ENCODE measurements at places on chromosomes 5 and 9.

DNA sequence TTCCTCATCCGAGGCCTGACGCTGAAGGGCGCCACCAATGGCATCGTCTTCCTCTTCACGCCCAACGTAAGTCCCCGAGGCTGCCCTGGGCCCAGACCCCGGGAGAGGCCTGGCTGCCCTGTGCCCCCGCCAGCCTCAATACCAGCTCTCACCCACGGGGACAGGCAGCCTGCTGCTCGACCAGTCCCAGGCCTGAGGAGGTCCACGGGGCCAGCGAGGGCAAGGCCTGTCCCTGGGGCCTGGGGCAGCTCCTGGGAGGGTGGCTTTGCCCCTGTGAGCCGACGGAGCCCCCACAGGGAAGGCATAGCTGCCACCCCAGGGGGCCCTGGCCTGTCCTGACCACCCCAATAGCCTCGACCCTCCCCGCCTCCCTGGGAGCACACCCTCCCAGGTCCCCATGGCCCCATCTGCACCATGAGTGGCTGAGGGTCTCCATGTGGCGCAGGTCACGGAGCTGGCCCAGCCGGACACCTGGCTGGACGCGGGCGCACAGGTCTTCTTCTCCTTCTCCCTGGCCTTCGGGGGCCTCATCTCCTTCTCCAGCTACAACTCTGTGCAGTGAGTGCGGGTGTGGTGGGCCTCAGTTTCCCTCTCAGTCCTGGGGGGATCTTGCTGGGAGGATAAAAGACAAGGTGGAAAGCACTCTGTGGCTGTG lies 11.5 kb upstream of the SLC6A18 start:
- no peak for DNase-seq

- DNase-seq = no peak
These were observed 410.3 kb upstream of the PRR16 start for GRCh38 chr5:120053841-120054240.

DNA sequence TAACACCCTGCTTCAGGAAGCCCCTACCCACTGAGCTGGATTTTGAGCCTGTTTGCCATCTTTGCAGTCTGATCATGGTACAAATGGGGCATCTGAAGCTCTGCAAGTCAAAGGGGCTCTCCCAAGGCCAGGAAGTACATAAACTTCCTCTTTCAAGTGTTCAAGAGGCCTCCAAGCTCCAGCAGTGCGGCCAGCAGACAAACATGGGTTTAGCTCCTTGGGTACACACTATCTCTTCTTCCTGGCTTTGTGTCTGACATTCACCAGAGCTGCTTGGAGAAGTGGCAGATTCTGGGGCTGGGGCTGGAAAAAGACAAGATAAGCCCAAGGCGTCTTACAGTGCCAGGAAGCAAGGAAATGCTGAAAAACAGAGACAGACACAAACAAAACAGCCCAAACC lies 34.1 kb downstream of the LAMC3 start:
- DNase-seq = no peak

DNA sequence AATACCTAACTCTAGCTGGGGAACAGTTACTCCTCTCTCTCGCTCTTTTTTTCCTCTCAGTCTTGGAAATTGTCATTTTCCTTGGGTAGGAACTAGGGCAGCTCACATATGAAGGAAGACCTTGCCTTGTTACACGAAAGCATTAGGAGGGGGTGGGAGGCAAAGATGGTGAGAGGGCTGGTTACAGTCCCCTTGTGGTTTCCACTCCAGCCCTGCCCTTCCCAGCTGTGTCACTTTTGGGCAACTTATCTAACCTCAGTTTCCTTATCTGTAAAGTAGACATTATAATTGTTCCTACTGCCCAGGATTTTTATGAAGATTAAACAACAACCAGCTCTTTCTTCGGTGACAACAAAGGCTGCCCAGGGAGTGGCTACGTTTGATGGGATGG lies 196.2 kb upstream of the CLINT1 start:
- DNase-seq = no peak

GRCh38 chr5:180590543-180591310 lies 572 bp downstream of the SCGB3A1 start:
- DNase-seq = no peak

DNA sequence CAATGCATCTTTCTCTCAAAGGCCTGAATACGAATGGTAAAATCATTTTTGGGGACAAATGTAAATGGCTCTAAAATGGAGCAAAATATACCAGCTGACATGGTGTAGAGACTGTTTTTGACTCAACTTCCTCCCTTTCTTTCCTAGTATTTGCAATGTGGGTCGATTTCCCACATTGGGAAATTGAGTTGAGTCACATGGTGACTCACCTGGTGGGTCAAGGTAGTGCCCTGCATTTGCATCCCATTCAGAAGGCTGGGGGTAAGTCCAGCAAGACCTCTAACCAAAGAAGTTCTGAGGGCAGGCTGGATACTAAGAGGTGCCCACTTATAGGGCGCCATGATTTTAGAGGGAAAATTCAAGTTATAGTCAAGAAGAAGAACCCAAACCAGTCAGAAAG lies 179.6 kb upstream of the MPDZ start:
- DNase-seq = no peak

- no peak for DNase-seq
These were observed 13.4 kb downstream of the ADAM19 start for GRCh38 chr5:157562111-157562581.

DNA sequence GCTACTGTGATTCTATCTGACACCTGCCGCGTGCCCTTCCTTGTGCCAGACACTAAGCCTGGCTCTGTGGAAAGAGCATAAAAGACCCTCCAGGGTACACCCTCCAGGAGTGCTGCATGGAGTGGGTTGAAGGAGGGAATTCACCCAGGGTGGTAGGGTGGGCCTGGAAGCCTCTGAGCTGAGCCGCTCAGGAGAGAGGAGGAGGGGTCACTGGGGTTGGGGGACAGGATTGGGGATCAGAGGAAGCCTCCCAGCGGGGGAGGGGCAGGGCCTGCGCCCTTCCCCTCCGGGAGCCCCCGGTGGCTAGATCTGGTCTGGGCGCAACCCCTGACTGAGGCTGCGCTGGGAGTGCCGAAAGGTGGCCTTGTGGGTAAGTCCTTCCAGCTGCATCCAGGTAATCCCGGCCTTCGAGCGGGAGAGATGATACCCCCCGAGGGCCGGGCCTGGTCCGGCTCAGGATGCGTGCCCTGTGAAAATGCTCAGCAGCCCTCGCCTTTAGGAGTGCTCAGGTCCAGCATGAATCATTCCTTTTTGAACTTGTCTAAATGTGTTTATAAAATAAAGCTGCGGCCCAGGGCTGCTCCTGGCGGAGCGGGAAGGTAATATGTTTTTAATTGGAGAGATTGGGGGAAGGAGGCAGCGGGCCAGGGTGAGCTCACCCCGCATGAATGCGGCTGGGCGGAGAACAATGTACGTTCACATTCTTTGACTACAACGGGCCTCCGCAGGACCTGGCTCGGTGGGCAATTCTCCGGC lies 118.1 kb upstream of the SMIM23 start:
- no peak for DNase-seq

GRCh38 chr5:14983666-14984441 lies 112.3 kb upstream of the ANKH start:
- no peak for DNase-seq

- no peak for DNase-seq
These were observed 562.8 kb downstream of the PDE4D start for GRCh38 chr5:59330680-59331079.

- no peak for DNase-seq
These were observed 257.8 kb upstream of the TARS1 start for GRCh38 chr5:33182986-33183385.

DNA sequence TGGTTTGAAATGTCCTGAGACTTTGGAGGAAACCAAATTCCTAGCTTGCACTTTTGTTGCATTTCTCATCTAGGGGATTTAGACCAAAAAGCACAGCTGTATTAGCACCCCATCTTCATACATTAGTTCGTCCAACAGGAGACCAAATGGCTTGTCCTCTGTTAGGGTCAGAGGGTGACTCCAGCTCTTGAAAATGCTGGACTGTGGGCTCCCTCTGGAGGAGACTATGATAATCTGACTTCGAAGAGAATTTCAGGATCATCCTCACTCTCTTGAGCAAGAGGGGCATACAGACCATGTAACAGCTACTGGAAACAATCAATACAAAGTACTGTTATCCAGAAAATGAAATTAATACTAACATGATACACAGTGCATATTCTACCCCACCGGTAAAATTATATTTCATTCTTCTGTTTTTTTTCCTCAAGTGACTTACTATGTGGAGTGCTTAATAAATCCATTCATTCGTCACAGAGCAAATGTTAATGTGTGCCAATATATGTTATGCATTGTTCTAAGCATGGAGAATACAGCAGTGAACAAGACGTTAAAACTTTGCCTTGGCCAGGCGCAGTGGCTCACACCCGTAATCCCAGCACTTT lies 63.7 kb upstream of the PPP2CA start:
- peak; percentile 41 for DNase-seq

GRCh38 chr5:36367524-36367923 lies 65.8 kb upstream of the RANBP3L start:
- no peak for DNase-seq

DNA sequence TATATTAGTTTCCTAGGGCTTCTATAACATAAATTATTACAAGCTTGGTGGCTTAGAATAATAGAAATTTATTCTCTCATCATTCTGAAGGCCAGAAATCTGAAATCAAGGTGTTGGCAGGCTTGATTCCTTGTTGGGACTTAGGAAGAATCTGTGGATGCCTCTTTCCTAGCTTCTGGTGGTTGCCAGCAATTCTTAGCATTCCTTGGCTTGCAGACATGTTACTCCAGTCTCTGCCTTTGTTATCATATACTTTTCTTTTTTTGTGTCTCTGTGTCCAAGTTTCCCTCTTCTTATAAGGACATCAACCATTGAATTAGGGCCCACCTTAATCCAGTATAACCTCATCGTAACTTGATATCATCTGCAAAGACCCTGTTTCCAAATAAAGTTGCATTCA lies 31.4 kb downstream of the CTNNA1 start:
- no peak for DNase-seq

GRCh38 chr9:111920531-111920930 lies 23.9 kb downstream of the UGCG start:
- DNase-seq = no peak

- no peak for DNase-seq
These were observed 5.1 kb upstream of the EGR1 start for GRCh38 chr5:138460032-138460693.

- DNase-seq = no peak
These were observed 36.1 kb upstream of the JADE2 start for GRCh38 chr5:134489227-134489944.

DNA sequence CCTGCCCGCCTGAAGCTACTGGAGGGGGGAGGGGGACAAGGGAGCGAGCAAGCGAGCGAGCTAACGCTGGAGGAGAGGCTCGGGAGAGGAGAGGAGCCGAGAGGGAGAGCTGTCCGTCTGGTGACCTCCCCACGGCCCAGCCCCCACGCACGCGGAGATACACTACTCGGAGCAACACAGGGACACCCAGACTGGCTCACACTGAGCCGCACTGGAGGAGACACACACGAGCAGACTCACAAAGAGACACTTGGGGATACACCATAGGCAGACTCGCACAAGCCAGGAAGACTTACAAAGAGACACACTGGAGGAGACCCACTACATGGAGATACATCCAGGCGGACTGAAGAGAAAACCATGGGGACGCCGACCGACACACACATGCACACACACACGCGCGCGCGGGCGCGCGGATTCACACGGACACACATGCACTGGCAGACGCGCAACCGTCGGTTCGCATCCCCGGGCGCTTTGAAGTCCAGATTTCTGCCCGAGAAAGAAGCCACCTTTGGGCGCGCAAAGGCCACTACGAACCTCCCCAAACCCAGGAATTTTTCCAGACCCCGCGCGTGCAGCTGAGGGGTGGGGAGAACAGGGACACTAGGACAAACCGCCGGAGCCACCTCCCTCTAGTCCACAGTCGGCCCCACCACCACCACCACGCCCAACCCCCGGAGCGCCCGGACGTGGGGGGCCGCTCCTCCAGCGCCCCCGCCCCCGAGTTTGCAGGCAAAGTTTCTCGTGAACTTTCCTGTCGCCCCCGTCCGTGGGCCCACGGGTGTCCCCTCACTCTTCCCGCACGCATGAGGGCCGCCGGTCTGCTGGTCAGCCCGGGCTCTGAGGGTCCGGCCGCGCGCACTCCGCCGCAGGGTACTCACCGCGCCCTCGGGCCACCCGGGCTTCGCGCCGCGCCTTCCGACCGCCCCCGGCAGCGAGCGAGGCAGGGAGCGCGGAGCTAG lies 571 bp downstream of the CNTFR start:
- DNase-seq = no peak

GRCh38 chr5:125317536-125317995 lies 571.1 kb upstream of the ZNF608 start:
- no peak for DNase-seq

- no peak for DNase-seq
These were observed 65.6 kb downstream of the TEX10 start for GRCh38 chr9:100287186-100287585.

DNA sequence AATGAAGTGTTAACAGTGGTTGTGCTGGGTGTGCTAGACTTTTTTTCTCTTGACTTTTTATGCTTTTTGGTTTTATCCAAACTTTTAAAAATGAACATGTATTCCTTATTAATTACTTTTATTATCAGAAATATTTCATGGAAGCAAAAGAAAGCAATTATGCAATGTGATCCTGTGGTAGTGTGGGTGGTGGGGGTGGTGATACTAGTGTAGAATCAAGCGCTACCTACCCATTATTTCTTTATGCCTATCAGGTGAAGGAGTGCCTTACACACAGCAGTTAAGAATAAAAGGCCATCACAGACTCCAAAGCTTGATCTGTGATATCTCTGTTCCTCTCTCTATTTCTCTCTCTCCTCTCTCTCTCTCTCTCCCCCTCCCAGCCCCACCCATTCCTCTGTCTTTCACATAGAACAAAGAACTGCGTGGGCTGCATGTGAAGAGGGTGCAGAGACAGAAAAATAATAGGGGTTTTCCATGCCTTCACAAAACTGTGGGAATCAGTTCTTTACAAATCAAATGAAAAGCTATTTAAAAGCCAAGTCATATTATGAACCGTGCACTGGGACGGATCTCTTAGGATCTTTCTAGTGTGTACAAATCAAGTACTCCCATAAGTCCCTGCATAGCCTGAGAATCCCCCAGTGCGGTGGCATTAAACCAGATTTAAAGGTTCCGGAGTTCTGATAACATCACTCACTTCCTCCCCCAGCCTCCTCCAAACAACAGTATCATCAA lies 351.2 kb downstream of the RAB3C start:
- DNase-seq = peak; percentile 22

- DNase-seq = peak; percentile 75
These were observed 14.1 kb downstream of the SEMA4D start for GRCh38 chr9:89483592-89484474.

DNA sequence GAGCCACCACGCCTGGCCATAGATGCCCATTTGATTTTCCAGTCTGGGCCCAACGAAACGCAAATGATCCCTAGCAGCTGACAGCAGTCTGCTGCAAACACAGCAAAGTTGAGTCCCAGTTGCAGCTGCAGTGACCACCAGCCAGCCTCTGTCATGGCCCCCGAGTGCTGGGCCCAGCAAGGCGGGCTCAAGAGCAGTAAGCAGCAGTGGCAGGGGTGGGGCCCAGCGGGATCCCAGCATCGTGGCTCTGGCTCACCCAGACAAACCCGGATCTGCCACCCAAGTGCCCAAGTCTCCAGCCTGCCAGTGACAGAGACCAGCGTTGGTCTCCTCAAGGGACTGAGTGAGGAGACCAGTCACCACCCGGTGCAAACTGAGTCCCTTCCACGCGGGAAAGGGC lies 6.9 kb upstream of the LTC4S start:
- no peak for DNase-seq

GRCh38 chr5:80082281-80082680 lies 47.1 kb downstream of the THBS4 start:
- DNase-seq = no peak
